ENCODE measurements at places on chromosomes 13 and 19. TPM values are rescaled to one million over a fixed set of nuclear protein-coding genes. Genes with fewer than 3 reads are reported as not detected.

DNA sequence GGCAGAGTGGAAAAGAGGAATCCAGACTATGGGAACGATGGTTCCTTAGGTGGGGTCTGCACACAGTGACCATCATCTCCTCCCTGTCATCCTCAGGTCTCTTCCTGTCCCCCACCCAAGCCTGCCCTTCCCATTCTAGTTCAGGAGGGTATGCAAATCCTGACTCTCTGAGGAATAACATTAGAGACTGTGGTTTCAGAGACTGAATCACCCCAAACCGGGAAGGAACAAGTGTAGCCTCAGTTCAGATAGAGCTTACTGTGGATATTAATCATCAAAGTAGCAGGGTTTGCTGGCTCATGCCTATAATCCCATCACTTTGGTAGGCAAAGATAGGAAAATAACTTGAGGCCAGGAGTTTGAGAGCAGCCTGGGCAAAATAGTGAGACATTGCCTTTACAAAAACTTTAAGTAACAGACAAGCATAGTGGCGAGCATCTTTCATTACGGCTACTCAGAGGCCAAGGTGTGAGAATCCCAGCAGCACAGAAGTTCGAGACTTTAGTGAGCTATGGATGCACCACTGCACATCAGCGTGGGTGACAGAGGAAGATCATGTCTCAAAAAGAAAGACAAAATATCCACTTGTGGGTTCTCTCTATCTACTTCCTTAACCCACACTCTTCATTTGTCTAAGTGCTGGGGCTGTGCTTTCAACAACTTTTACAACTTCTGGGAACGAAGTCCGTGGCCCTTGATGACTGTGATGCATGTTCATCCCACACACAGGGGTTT is 19.3 kb upstream of the LGALS13 start:
- no peak for DNase-seq
- H3K4me3 ChIP-seq, result no peak overlapping the region
- no peaks in the 10 kb centered on the region for H3K4me1 ChIP-seq
- no peaks in the 10 kb centered on the region for H3K27me3 ChIP-seq
- H3K27ac ChIP-seq, result no peak overlapping the region

The LYPD5 gene
- total RNA-seq, result under 0.01 TPM

DNA sequence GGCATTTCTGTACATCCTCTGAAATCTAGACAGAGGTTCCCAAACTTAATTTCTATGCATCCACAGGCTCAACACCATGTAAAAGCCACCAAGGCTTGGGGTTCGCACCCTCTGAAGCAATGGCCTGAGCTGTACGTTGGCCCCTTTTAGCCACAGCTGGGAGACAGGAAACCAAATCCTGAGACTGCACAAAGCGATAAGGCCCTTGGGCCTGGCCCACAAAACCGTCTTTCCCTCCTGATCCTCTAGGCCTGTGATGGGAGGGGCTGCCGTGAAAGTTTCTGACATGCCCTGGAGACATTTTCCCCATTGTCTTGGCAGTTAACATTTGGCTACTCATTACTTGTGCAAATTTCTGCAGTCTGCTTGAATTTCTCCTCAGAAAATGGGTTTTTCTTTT is 766.4 kb downstream of the GPC5 start:
- DNase-seq, result no peak
- H3K36me3 ChIP-seq, result no peaks in the 10 kb centered on the region
- no peak overlapping the region for H3K4me3 ChIP-seq
- H3K27me3 ChIP-seq, result no peaks in the 10 kb centered on the region
- H3K27ac ChIP-seq, result no peak overlapping the region

DNA sequence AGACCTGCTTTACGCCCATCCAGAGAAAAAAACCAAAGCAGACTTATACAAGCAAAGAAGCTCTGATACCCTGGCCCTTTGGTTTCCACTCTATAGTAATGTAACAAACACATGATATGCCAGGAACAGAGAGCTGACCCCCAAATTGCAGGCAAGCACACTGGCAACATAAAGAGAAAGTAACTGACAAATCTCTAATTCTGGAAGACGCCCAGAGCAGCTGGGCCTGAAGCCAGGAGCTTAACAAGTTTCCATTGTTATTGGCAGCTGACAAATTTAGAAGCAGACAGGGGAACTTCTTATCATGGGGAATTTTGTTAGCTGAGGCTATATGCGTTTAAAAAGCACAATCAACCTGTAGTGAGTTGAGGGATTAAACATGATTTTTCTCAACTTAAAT is 158.0 kb downstream of the DLEU7 start:
- H3K4me1 ChIP-seq, result no peaks in the 10 kb centered on the region
- H3K4me3 ChIP-seq, result no peak overlapping the region
- H3K36me3 ChIP-seq, result no peaks in the 10 kb centered on the region
- H3K27ac ChIP-seq, result no peak overlapping the region
- no peak for DNase-seq

- H3K4me1 ChIP-seq, result no peaks in the 10 kb centered on the region
- no peaks in the 10 kb centered on the region for H3K36me3 ChIP-seq
- H3K4me3 ChIP-seq, result no peak overlapping the region
- H3K27me3 ChIP-seq, result peaks cover 45% of the 10 kb centered on the region
- H3K27ac ChIP-seq, result no peak overlapping the region
These were observed 2.8 kb downstream of the PNMA8B start for GRCh38 chr19:46492841-46493235.

The CFAP97D2 gene
- total RNA-seq, result not detected

Measured in IMR-90 (cell line).